CD4-positive, alpha-beta T cell treated with Interleukin-10 for 1 hour (primary cell): ENCODE measurements at places on chromosomes 7 and 10.

DNA sequence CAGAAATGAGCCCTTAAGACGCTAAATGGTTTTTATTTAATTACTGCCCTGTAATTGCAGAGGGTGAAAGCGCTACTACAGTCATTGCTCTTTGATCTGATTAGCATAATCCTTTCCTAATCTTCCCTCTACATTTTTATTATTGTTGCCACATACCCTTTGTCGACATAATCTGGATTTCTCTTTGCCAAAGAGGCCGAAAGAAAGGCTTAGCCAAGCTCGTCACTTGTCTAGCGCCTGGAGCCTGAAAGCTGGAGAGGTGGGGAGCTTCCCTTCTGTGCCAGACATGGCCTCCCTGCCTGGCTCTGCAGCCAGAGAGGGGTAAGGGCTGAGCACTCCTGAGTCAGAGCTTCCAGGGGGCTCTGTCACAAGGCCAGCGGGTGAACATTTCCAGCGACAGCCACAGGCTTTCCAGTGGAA, 145.9 kb downstream of the PRKAG2 start:
- no peak for DNase-seq

DNA sequence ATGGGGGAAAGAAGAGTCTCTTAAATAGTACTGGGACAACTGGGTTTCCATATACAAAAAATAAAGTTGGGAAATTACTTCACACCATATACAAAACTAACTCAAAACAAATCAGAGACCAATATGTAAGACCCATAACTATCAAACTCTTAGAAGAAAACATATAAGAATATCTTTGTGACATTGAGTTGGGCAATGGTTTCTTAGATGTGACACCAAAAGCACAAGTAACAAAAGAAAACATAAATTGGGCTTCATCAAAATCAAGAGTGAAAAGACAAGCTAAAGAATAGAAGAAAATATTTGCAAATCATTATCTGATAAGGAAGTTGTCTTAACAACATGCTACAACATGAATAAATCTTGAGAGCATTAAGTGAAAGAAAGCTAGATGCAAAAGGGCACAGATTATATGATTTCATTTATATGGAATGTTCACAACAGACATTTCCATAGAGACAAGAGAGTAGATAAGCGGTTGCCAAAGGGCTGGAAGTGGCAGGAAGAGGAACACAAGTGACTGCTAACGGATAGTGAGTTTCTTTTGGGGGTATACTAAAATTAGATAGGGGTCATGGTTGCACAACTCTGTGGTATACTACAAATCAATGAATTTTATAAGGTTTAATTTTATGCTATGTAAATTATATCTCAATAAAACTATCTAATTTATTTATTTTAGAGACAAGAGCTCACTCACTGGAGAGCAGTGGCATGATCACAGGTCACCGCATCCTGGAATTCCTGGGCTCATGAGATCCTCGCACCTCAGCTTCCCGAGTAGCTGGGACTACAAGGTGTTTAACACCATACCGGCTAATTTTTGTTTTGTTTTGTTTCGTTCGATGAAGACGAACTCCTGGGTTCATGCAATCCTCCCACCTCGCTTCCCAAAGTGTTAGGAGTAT, 35.4 kb downstream of the JMJD1C start:
- DNase-seq, result no peak

DNA sequence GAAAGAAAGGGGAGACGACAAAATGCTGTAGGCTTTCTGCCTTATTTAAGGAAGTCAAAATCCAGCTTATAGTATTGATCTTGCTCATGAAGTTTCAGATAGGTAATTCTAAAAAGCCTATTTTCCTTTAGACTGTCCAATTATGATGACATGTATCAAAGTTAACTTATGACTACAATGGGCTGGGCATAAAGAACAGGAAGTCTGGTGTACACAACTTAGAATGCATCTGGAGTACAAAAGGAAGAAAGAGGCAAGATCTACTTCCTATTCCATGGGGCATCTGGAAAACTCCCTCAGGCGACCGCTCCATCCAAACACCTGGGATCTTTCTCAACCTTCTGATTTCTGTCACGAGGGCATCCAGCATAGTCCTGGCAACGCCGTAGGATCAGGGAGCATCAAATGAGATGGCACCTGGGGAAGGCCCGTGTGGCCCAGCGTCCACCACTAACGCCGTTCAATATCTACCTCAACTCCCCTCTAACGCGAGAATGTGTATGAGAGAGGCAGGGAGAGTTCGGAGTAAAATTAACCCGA, 512 bp downstream of the FAM24B start:
- DNase-seq, result peak; percentile 21

- DNase-seq, result no peak
Measured at GRCh38 chr7:125908711-125909110, 979.1 kb upstream of the POT1 start.

- no peak for DNase-seq
Measured at GRCh38 chr7:78172267-78172757, 373.7 kb downstream of the PHTF2 start.

- peak; percentile 47 for DNase-seq
Measured at GRCh38 chr10:118423800-118424442, 81.8 kb upstream of the FAM204A start.

DNA sequence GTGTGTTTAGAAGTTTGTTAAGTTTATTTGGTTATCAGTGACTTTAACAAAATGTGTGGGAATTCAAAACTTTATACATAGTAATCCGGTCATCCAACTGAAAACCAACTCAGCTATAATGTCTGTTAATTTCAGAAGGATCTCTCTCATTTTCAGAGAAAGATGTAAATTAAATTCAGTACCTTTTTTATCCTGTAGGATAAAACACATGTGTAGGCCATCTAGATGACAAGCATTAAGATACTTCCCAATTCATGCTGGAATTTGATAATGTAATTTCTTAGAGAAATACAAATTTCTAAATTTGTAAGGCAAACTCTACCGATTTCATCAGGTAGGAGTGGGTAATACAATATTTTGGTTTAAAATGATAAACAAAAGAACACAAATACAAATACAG, 43.4 kb upstream of the STEAP4 start:
- no peak for DNase-seq
